ENCODE measurements at places on chromosomes 3 and 15.

- no peak for DNase-seq
These were observed 53.3 kb downstream of the KY start for GRCh38 chr3:134597390-134597970.

DNA sequence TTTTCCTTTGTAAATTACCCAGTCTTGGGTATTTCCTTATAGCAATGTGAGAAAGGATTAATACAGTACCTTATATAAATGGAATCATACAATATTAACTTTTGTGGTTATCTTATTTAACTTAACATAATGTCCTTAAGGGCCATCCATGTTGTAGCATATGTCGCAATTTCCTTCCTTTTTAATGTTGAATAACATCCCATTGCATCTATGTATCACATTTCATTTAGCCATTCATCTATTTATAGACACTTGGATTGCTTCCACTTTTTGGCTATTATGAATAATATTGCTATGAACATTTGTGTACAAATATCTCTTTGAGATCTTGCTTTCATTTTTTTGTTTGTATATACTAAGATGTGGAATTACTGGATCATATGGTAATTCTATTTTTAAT is 342.2 kb downstream of the PDCD6IP start:
- no peak for DNase-seq

GRCh38 chr3:150307311-150308036 is 100.6 kb upstream of the TSC22D2 start:
- DNase-seq: no peak

DNA sequence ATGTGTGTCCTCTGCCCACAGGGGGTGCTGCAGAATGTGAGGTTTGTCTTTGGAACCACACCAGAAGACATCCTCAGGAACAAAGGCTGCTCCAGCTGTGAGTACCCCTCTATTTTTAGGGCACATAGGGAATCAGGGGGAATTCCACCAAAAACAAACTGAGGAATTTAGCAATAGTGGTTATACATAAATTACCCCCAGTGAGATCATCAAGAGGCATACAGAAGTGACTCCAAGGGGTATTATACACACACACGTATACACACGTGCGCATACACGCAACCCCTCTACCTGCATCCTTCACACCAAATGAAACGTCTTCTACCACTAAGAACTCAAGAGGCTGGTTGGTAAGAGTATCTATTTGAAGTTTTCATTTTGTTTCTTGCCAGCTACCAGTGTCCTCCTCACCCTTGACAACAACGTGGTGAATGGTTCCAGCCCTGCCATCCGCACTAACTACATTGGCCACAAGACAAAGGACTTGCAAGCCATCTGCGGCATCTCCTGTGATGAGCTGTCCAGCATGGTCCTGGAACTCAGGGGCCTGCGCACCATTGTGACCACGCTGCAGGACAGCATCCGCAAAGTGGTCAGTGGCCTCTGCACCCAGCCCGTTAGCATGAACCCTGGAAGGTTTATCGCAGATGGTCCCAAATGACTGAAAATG is 2.9 kb downstream of the THBS1 start:
- no peak for DNase-seq

DNA sequence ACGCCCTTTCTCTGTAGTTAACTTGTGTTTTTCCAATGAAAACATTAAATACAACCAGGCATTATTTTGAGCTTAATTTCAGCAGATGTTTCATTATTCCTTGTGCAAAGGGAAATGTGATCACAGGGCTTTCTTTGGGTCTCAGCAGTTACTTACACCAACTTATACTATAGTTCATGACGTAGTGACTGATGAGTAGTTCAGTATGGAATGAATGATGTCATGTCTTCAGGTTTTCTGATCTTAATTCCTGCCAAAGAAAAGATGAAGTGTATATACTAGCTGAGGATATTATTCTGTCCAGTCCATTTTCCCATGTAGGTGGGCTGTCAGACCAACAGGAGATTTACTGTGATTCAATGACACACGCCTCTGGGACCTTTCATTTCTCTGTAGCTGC is 61.3 kb downstream of the MYRIP start:
- no peak for DNase-seq

- DNase-seq: no peak
These were observed 202.8 kb downstream of the CADM2 start for GRCh38 chr3:85161544-85161943.

- DNase-seq: peak; percentile 65
These were observed 1.9 kb upstream of the VWA5B2 start for GRCh38 chr3:184227481-184227935.

DNA sequence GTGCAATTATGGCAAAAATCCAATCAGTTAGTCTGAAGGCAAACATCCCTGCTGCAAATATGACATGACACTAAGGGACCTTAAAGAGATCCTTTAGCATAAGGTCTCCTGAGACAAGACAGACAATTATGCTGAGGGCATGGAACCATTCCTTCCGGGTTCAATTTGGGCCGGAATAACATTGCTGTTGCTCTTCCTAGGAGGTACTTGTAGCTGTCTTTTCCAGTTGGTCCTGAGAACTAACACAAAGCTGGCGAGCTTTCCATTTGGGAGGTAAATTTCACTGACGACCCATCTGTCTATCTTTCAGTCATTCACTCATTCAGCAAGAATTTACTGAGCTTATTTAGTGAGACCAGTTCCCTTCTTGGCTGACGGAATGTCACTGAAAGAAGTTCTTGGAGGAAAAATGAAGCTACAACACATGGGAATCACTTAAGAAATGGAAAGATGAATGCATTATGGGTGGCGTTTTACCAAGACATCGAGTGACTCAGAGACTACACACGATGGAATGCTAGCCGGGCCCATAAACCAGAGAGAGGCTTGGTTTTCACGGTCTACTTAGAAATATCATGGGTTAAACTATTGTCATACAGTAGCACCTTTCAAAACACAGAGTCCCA is 215.5 kb downstream of the PDZRN3 start:
- no peak for DNase-seq

DNA sequence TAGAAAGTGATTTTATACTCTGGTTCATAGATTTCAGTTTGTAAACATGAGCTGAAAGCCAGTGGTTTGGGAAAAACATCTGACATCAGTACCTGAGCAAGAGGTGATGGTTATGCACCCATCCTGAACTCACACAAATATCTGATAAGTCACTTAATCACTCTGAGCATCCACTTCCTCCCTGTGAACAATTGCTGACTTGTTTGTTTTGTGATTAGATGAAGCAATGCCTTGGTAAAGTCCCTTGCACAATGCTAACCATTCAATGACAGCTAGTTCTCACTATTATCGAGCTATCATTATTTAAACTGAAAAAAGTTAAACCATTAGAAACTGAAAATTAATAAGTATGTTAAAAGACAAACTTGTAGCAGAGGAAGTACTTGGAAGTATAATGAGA is 303.0 kb downstream of the PLOD2 start:
- DNase-seq: no peak

DNA sequence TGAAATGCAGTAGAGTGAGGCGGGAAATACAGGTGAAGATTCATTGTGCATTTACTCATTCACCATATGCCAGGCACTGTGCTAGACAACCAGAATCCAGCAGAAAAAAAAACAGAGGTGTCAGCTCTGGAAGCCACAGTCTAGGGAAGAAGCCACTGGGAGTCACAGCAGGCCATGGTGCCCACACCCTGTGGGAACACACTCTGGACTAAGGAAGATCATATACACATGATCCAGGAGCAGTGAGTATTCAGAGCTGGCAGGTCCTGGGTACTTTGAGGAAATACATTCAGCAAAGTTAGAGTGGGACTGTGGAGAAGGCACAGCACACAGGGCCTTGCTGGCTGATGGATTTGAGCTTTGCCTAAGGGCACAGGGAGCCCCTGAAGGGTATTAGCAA is 14.8 kb downstream of the FAM240A start:
- DNase-seq: no peak

DNA sequence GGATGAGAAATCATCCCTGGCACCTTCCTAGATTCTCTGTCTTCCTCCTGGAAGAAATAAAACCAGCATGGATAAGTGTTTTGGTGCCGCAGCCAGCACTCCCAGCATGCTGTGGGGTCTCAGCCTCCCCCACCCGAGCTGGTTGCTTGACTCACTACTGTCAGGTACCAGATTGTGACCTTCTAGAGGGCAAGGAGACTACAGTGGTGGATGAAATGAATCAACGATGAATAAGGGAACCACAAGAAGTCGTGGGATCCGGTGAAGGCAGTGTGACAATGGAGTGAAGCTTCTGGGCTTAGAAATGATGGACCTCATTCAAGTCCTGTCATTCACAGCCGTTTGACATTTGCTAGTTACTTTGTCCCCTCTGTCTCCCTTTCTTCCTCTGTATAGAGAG is 50.2 kb upstream of the SLCO3A1 start:
- DNase-seq: no peak

DNA sequence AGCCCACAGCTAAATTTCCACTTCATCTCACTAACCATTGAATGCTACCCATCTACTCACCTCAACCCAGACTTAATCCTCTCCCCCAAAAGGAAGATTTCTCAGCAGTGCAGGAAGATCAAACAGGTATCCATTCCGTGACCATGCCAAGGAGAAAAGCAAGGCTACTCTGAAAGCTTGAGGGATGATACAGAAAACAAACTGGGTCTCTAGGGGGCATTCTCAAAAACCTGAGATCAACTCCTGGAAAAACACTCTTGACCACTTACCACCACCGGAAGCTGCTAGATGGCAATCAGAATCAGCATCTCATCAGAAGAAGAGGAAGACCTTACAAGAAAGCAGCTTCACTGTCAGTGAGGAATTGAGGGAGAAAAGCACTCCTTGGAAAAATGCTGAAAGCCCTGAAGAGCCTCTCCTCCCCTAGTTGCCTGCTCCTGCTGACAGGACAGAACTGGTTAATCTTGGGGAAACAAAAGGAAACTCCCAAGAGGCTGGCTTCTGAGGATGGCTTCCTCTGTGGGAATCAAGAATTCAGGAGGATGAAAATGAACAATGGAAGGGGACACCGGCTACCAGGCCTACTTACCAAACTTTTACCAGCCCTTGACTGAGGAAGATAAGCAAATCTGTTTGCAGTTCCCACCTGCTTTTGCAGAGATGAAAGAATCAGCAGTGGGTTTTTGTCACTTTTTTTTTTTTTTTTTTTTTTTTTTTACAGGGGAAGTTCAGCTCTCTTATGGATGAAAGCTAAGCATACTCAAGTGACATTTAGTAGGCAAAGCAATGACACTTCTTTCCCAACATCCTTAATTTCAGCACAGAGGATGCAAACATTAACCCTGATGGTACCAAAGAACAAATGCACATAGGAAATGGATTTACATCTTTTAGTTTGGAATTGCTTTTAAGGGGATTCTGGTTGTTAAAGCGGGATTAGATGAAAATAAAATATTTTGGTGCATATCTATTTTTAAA is at the start of gene ATP8B4:
ATP8B4 (minus strand) TSS at position 171 of the 978 bp plus-strand sequence. CDS start 12,267 bp downstream, outside the sequence.
- no peak for DNase-seq

GRCh38 chr3:154304936-154305335 is 19.4 kb downstream of the DHX36 start:
- no peak for DNase-seq

GRCh38 chr3:64265646-64266045 is 40.4 kb upstream of the PRICKLE2 start:
- no peak for DNase-seq

DNA sequence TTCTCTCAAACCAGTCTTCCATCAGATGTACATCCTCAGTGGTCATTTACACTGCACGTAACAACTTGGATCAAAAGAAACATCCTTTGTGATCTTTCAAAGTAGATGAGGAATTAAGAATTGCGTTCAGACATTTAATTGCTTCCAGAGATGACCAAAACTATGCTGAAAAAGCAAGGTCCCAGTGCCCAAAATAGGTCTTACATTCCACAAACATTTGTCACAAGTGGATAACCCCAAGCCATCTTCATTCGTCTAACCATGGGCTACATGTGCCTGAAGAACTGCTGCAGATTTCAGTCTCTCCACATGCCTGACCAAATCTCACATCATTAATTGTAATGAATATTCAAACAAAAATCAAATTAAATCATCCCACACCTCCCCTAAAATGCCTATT is 273.6 kb downstream of the SHOX2 start:
- DNase-seq: no peak

- DNase-seq: no peak
These were observed 49.7 kb downstream of the TUSC7 start for GRCh38 chr3:116759316-116759715.

- no peak for DNase-seq
These were observed 161.1 kb upstream of the UBE2E1 start for GRCh38 chr3:23644676-23645075.

Data from OCI-LY7 (cell line).